Cerebellar cortex (tissue), 1 donor: ENCODE measurements at places on chromosomes 4 and X.

DNA sequence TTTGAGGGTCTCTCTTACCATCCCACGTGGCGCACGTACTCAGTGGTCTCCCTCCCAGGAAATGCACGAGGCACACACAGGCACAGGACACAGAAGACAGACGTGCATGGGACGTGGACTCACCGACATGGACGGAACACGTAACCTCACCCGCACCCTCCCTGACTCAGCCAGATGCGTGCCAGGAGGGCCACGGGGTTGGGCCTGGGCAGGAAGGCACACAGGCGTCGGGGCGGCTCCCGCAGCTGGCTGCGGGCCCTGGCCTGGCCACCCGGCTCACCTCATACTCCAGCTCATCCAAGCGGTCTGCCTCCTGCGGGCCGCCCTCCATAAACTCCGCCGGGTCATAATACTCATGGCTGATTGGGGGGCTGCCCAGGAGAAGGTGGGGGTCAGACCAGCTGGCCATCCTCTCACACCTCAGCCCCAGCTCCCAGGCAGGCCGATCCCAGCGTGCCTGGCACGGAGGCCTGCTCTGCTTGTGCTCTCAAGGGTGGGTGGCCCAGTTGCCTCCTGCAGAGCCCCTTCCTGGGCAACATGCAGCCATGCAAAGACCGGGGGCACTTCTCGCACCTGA, 12.6 kb downstream of the SSR4 start:
- no peak for DNase-seq

- DNase-seq = no peak
These were observed 114.4 kb downstream of the FRAS1 start for GRCh38 chr4:78171482-78171881.

GRCh38 chr4:17173300-17173699, 274.9 kb upstream of the LDB2 start:
- DNase-seq = no peak

DNA sequence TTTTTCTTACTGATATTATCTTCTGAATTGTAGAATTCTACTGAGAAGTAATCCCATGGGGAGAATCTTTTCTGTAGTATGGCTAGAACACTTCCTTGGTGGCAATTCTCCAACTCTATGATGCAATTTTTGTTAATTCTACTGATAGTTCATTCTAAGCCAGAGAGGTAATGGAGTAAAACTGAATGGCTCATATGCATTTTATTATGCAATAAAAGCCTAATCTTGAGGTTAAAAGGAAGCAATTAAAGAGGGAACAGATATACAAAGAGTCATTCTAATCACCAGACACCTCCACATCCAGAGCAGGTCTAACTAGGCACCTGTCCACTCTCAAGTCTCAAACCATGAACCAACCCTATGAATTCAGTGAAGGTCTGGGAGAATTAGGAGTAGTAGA, 9.7 kb downstream of the RAP2C start:
- DNase-seq = no peak

DNA sequence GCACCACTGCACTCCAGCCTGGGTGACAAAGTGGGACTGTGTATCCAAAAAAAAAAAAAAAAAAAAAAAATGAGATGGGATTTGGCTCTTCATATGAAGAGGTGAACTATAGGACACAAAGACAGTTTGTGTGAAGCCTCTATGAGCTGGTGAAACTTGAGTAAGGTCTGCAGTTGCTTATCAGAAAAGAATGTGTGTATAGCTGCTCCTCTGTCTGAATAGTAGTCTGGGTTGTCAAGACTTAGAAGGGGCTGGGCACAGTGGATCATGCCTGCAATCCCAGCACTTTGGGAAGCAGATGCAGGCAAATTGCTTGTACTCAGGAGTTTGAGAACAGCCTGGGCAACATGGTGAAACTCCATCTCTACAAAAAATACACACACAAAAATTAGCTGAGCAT, 82.8 kb downstream of the ARSF start:
- DNase-seq = no peak

- DNase-seq = no peak
These were observed 119.8 kb downstream of the DCK start for GRCh38 chr4:71113294-71113693.
